ENCODE measurements at places on chromosomes 2 and 18. TPM values are rescaled to one million over a fixed set of nuclear protein-coding genes. Genes with fewer than 3 reads are reported as not detected.

The LRRTM1 gene
- total RNA-seq: 3.7 TPM

The PARD6G gene
- total RNA-seq: 9.4 TPM

GRCh38 chr2:4354678-4355077 lies 651.3 kb downstream of the DCDC2C start:
- DNase-seq: no peak

DNA sequence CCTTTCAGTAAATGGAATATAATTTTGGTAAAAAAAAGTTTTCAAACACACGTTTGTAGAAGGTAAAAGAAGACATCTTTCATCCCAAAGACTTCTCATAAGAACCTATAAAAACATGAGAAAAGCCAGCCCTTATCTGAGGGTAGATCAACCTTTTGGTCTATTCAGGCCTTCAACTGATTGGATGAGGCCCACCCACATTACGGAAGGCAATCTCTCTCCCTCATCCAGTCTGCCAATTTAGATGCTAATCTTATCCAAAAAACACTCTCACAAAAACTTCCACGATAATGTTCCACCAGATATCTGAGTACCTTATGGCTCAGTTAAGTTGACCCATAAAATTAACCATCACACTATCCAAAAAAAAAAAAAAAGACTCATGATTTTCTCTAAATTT lies 2.2 kb upstream of the CDH20 start:
- DNase-seq: no peak

The RAB6C gene
- total RNA-seq: 0.34 TPM

The FRZB gene
- not detected for total RNA-seq

DNA sequence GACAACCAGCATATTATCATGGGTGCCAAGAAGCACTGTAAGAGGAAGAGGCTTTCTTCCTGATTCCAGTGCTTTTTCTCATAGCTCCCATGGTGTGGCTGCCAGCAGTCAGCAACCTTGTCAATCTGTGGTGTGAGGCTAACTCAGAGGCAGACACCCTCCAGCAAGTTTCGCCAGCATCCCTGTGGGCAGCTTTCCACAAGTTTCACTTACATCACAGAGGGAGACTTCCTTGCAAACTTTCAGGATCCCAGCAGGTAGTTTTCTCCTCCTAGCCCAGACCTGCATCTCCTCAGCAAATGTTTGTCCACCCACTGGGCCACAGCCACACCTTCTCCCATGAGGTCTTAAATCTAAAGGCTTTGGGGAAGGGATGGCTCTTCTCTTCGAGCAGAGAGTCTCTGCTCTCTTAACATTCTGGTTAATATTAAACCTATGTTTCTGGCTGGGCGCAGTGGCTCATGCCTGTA lies 9.1 kb downstream of the DNAH7 start:
- no peak for DNase-seq

DNA sequence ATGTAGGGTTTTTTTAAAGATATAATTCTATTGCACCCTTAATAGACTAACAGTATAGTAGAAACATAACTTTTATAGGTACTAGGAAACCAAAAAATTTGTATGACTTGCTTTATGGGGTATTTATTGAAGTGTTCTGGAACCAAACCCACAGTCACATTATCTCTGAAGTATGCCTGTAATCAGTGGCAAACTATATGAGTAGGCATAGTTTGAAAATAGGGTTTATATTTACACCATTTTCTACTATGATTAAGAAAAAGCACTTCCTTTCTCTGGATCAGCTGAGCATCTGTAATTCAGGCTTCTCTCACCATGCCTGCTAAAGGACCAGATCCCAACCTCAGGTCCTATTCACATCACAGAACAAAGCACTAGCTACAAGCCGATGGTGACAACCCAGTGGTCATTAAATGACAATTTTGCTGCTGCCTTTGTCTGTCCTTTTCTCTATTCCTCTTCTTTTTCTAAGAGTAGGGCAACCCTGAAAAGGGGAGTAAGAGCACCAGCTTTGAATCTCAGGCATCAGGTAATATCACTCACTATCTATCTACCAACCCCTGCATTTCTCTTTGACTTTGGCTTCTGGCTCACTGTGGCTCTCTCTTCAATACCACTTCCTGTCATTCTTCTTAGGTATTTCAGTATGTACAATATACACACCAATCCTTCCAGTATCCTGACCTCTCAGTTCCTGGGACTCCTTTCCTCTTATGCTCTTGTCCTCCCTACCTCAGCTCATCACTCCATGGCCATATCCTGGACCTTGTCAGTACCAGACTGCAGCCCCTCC lies 14.4 kb downstream of the NEMP2 start:
- no peak for DNase-seq

Measured in kidney epithelial cell (primary cell).